ENCODE measurements at places on chromosomes 11 and 22.

- DNase-seq, result no peak
Measured at GRCh38 chr11:119580081-119580480, 148.9 kb downstream of the NECTIN1 start.

- no peak for DNase-seq
Measured at GRCh38 chr11:10454878-10455631, at the start of gene AMPD3. AMPD3 (plus strand) TSS chr11:10455264; CDS start chr11:10461520, 6,256 bp downstream.

- no peak for DNase-seq
Measured at GRCh38 chr11:2368178-2368850, 8.8 kb upstream of the CD81 start.

GRCh38 chr11:48031602-48032001 lies 51.2 kb downstream of the PTPRJ start:
- DNase-seq, result no peak

GRCh38 chr22:31659246-31659645 lies 2.8 kb downstream of the PISD start:
- DNase-seq, result no peak

DNA sequence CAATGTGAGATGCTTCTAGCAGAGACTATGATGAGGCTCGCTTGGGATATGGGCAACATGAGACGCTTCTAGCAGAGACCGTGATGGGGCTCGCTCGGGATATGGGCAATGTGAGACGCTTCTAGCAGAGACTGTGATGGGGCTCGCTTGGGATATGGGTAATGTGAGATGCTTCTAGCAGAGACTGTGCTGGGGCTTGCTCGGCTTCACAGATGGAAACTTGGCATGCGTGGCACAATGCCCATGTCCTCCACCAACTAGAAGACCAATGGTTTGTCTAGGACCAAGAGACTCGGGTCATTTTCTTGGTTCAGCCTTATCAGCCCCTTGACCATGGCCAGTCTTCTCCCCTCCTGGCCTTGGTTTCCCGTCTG lies 7.1 kb downstream of the MYEOV start:
- DNase-seq, result no peak

Data from stimulated activated CD8-positive, alpha-beta memory T cell treated with anti-CD3 and anti-CD28 coated beads, Interleukin-7, amount 100 ng/mL, for 1 hour (primary cell).